ENCODE measurements at places on chromosomes 4 and X.

DNA sequence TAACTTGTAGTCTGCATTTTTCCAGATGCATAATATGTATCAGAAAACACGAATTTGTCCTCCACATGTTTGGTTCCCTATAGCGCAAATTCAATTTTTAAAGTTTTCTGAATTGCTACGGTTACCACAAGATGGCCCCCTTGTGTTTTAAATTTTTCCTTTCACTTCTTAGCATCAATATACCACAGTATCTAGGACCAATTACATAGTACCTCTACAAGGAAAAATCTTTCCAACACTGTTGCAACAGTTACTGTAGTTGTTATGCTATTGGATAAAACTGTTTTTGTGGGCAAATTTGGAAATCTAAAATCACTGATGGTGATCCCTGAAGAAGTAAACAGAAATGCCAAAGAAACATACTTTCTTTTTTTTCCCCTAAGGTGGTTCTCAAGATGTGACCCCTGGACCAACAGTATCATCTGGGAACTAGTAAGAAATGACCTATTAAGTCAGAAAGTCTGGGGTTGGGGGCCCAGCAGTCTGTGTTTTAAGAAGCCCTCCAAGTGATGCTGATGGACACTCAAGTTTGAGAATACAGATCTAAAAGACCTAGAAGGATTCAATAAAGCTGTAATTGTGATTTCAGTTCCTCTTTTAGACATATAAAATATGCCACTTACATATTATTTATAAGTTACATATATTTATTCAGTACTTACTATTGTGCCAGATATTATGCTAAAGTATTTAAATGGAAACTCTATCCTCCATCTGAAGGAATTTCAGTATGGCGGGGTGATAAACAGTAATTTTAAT is 3.1 kb downstream of the ZGRF1 start:
- H3K4me3 ChIP-seq: no peak overlapping the region
- H3K36me3 ChIP-seq: peaks cover 12% of the 10 kb centered on the region
- no peak for DNase-seq
- no peaks in the 10 kb centered on the region for H3K27me3 ChIP-seq
- H3K4me1 ChIP-seq: no peaks in the 10 kb centered on the region

DNA sequence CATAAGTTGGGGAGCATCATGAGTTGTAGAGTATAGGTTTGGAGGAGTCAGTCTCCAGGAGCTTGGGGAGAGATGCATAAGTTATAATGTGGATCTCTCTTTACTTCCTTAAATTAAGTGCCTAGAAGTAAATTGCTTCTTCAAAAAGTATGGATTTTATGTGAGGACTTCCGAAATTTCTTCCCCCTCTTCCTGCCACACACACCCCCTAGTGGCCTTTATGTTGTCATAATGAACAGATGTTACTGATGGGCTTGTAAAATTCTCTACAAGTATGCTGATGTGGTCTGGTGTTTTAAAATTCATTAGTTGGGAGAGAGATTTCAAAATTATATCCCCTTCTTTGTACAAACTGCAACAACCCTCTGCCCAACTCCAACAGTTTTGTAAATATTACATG is 2.3 kb upstream of the METTL14 start:
- 0 out of 2 replicates have a peak, but pooled peaks cover 3% of the 10 kb centered on the region for H3K4me1 ChIP-seq
- peaks cover 5% of the 10 kb centered on the region for H3K36me3 ChIP-seq
- no peak overlapping the region for H3K27ac ChIP-seq
- DNase-seq: no peak

DNA sequence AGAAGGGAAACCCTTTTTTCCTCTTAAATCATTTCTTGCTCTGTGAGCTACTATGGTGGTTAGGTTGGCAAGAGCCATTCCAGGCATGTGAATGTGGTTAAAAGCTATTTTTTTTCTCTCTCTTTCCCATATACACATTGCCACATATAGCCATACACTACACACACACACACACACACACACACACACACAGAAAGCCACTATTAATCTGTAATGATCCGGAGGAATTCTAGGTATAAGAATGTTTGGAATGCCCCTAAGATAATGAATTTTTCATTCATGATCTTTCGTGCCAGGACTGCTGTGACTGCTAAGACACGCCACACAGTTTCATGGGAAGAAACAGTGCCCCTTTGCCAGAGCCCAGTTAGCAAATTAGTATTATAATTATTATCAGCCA is 21.8 kb upstream of the TLL1 start:
- H3K4me1 ChIP-seq: no peaks in the 10 kb centered on the region
- no peak overlapping the region for H3K4me3 ChIP-seq
- no peaks in the 10 kb centered on the region for H3K27me3 ChIP-seq

DNA sequence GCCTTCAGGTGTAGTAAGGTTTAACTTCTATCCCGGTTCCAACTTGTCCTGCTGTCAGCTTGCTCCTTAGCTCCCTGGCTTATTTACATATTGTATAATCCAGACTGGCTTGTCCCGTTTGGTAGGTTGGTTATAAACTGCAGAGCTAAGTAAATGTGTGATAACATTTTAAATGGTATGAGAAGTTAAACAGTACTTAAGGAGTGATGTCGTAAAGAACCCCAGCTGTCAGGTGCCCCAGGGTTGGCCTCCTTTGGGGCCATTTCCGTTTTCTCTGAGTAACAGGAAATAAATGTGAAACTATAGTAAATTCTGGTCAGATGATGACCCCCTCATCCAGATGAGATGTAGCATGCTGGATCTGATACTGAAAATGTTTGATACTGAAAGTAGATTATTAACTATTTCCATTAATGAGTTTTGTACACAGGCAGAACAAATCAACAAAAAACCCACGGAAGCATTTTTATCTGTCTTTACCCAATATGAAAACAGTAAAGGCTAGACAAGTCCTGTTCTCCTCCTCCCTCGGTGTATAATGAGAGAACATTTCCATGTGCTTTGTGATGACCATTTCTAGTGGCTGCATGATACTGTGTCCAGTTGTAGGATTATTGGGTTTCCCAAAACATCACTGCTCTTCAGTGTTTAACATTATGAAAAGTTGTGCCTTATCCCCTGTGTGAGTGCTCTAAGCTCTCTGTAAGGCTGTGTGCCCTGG is 22.4 kb downstream of the GAB1 start:
- no peaks in the 10 kb centered on the region for H3K27me3 ChIP-seq
- H3K4me3 ChIP-seq: no peak overlapping the region
- H3K27ac ChIP-seq: no peak overlapping the region
- H3K4me1 ChIP-seq: peaks cover 8% of the 10 kb centered on the region
- no peak for DNase-seq
- H3K36me3 ChIP-seq: no peaks in the 10 kb centered on the region

Measured in H9 (cell line).